ENCODE measurements at places on chromosomes 3 and 15.

DNA sequence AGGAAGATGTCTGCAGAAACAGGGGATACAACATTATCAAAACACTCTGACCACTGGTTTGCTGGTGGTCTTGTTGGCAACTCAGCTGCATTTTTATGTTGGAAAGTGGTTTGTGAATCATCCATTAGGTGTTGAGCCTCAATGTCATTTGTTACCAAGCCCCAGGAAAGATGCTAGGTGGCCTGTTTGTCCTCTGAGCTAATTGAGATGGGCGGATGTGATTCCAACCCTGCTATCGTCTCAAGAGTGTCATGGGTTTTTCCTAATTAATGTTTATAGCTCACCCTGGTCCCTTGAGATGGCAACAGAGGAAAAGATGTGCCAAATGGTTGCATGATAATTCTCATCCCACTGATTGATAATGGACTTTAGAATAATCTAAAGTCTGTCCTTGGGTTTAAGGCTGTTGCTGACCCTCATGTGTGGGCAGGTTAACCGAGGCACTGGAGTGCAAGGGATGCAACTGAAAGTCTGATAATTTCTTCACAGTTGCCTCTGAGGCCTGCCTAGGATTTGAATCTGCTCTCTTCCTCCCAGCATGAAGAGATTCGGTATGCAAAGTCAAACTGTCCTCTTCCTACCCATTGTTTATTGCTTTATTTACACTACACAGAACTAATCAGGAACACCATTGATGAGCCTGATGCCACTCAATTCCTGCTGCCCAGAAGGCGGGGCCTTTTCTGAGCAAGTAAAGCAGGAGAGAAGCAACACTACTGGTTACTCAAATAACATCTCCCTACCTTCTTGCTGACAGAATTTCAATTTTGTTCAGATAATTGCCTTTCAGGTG, 166.2 kb upstream of the TBC1D5 start:
- DNase-seq: no peak

- DNase-seq: no peak
These were observed 1.6 kb downstream of the FBN1 start for GRCh38 chr15:48643776-48644466.

DNA sequence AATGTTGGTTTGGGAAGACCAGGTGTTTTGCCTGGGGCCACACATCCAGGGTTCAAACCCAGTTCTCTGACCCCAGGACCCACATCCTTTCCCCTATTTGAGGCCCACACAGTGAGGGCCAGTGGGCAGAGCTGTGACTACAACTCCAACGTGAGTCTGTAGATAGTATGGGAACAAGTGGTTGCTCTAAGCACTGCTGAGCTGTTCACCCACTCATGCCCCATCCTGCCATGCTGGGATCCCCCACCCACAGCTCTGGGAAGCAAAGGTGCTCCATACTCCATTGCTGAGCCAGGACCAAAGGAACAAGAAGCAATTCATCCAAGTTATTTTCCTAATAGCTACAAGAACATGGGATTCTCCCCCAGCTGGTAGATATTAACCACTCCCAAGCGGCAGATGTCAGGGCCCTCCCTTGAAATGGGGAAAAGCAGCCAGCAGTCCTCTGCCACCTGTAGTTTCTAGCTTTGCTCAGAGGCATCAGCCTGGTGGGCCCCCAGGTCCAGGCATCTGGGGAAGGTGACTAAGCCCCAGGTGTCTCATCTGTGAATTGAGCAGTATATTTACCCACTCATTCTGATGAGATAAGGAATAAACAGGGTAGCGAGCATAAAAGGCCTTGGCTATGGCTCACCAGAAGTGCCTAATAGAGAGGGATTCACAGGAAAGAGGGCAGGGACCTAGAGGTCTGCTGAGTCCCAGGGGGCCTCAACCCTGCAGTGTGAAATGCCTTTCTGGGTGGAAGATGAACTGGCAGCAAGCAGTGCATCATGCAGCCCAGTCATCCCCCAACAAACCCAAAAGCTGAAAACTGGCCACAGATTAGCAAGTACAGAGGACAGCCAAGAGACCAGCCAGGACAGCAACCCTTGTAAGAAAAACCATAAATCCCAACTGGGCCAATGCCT, 33.4 kb downstream of the POC1A start:
- DNase-seq: no peak

DNA sequence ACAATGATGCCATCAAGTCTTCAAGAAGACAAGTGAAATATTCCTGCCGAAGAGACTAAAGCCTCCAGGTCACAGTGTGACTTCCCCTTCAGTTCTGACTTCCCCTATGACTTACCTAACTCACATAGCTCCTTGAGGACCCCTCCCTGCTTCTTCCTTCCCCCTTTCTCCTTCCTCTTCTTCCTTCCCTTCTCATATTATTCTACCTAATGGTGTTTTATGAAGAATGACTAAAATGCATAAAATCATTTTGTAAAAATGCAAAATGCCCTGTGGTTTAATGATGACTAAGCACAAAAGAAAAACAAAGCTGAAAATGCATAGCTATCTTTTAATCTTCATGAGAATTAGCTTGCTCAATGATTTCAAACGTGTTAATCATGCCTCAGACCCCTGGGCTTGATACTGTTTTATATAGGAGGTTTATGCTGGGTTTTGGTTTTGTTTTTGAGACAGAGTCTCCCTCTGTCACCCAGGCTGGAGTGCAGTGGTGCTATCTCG, 26.1 kb upstream of the TM4SF4 start:
- no peak for DNase-seq

DNA sequence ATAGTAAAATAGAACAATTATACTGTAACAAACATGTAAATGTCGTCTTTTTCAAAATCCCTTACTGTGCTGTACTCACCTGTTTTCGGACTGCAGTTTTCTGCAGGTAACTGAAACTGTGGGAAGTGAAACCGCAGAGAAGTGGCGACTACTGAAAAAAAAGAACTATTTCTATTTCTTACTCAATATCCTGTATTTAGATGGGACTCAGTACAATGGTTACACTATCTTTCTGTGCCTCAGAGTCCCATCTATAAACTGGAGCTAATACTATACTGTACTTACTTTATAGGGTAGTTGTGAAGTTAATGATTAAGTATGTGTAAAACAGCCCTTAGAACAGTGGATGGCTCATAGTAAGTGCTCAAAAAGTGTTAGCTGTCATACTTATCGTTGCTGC, 14.3 kb upstream of the P2RY12 start:
- no peak for DNase-seq

DNA sequence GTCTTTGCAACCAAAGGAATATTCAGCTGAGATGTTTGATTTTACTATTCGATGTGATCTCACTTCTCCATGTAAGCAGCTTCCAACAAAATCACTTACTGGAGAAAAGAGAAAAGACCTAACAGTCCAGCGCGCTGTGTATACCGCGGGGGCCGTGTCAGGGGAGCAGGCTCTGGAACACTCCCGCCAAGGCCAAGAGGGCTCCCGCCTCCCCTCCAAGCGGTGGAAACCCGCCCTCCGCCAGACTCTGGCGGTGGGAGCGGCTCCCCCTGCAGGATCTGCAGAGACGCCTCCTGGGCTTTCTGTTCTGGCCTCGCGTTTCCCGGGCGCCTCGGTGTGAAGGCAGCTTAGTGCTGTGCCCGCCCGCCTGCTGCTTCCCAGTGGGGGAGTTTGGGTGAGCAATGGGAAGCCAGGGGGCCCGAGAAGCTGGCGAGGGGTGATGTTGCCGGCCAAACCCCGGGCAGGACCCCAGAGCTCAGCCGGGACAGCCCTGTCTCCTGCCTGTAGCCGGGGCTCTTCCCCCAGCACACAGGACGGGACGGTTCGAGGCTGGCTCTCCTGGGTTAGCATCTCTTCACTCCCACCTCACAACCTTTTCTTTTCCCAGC, 36.3 kb downstream of the CHST14 start:
- DNase-seq: peak; percentile 76

All from CD8-positive, alpha-beta T cell (primary cell).